ENCODE measurements at places on chromosomes 2 and 18.

- no peak for DNase-seq
These were observed 132.0 kb downstream of the QPCT start for GRCh38 chr2:37476411-37476810.

DNA sequence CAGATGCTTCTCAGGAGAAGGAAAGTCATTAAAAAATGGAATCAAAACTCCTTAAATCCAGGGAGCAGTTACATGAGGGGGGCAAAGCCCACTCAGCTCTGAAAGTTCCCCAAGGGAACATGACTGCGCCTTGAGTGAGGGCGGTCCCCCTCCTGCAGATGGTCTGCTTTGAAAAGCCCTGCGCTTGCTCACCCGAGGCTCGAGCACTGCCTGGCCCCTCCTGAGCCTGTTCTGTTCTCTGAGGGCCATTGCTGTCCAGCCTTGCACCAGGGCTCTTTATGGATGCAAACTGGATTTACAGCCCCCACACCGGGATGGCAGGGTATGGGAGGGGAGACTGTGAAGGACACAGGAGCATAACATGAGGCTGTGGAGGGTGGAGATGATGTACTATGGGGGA is 37.8 kb upstream of the DNMT3A start:
- no peak for DNase-seq

DNA sequence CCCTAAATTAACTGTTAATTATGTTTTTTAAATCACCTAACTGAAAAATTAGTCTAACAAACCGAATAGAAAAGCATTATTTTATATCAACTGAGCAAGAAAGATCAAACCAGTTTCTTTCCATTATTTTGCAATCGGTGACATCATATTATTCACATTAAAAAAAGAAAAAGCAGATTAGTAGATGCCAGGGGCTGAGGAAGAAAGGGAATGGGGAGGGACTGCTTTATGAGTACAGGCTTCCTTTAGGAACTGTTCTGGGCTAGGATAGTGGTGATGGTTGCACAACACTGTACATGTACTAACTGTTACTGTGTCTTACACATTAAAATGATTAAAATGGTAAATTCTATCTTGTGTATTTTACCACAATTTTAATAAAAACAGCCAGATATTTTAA is 59.3 kb downstream of the COBLL1 start:
- DNase-seq: no peak

GRCh38 chr18:39946623-39947061 is 2008.4 kb upstream of the PIK3C3 start:
- DNase-seq: peak; percentile 5

All from activated CD4-positive, alpha-beta T cell treated with anti-CD3 and anti-CD28 coated beads, Interleukin-10, Interleukin-2, amounts not matched to agents 100 ng/mL and 50 ng/mL, durations not matched to agents 16 hours and 8 hours (primary cell).